ENCODE measurements at places on chromosomes 5 and 9.

DNA sequence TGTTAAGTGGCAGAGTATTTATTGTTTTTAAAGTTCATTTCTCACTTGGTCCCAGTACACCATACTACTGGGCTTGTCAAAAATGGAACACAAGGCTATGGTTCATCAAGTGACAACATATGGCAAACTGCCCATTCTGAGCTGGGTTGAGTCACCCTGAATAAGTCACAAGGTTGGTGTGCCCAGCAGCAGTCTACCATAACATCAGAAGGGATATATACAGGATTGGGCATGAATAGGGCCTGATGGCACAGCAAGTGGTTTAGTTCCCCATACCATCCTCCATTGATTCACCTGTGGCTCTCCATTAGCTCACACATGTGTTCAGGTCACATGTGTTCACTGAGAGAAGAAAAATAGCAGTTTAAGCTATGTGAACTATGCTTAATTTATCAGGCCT, 249.8 kb upstream of the PRDM9 start:
- no peak for DNase-seq
- H3K4me1 ChIP-seq, result no peaks in the 10 kb centered on the region
- no peaks in the 10 kb centered on the region for H3K36me3 ChIP-seq
- H3K4me3 ChIP-seq, result no peak overlapping the region
- H3K27me3 ChIP-seq, result no peaks in the 10 kb centered on the region

GRCh38 chr5:172670005-172670402, 28.9 kb downstream of the NEURL1B start:
- H3K27ac ChIP-seq, result no peak overlapping the region
- H3K27me3 ChIP-seq, result peaks cover 2% of the 10 kb centered on the region
- no peaks in the 10 kb centered on the region for H3K36me3 ChIP-seq
- no peaks in the 10 kb centered on the region for H3K4me1 ChIP-seq
- no peak overlapping the region for H3K4me3 ChIP-seq
- DNase-seq, result no peak

- no peak overlapping the region for H3K27ac ChIP-seq
- H3K4me1 ChIP-seq, result peaks cover 81% of the 10 kb centered on the region
- DNase-seq, result no peak
- no peak overlapping the region for H3K4me3 ChIP-seq
- H3K27me3 ChIP-seq, result no peaks in the 10 kb centered on the region
Observed at GRCh38 chr5:80216753-80217596, 38.9 kb downstream of the SERINC5 start.

DNA sequence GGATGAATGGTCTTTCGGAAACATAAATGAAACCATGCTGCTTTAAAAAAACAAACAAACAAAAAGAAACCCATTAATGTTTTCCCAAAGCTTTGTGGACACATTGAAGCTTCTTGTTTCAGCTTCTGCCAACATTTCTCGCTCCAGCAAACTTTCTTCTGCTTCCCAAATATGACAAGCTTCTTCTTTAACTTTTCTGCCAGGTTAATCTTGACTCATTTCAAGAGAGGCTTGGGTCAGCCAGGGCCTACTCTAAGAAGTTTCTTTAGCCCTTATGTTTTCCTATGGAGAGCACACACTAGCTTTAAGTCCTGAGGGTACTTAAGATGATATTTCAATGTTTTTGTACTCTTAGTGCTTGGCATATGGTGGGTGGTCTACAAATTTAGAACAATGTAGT, 6.1 kb downstream of the ANXA1 start:
- H3K4me1 ChIP-seq, result peaks cover 23% of the 10 kb centered on the region
- no peak for DNase-seq
- peaks cover 56% of the 10 kb centered on the region for H3K36me3 ChIP-seq
- H3K27ac ChIP-seq, result no peak overlapping the region

Measured in CD4-positive, alpha-beta T cell (primary cell).